ENCODE measurements at places on chromosomes 2 and 18.

- no peak for DNase-seq
These were observed 258.0 kb downstream of the HDAC4 start for GRCh38 chr2:239142806-239143205.

GRCh38 chr2:237322564-237322963 is 91.4 kb downstream of the COL6A3 start:
- no peak for DNase-seq

GRCh38 chr2:1153920-1154319 is 203.3 kb downstream of the SNTG2 start:
- no peak for DNase-seq

- peak; percentile 3 for DNase-seq
These were observed 69.7 kb upstream of the KCNE4 start for GRCh38 chr2:222982010-222982908.

- no peak for DNase-seq
These were observed 73.9 kb upstream of the SIX2 start for GRCh38 chr2:45083175-45083574.

DNA sequence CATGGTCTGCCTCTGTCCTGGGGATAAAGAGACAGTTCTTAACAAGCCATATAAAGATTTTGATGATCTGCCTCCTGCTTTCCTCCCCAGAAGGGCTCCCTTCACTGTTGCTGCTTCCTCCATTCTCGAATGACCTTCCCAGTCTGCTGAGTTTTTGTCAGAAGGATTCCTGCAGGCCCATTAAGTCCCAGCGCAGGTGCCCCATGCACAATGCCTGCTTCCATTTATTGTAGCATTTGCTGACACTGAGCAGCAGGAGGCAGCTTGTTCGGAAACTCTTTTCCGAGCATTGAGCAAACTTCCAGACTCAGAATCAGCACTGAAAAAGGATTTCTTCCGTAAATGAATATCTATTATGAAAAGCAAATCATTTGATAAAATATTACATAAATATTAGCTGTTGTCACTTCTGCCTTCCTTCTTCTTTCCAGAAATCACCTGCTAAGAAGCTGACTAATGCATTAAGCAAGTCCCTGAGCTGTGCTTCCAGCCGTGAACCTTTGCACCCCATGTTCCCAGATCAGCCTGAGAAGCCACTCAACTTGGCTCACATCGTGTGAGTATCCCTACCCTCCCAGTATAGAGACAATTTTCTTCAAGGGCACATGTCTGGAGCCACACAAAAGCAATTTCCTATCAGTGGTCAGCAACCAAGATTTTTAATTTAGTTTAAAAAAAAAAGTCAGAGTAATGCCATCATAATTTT is 110.4 kb downstream of the DTNA start:
- no peak for DNase-seq

GRCh38 chr2:183164650-183165015 is 40.4 kb downstream of the NUP35 start:
- no peak for DNase-seq

DNA sequence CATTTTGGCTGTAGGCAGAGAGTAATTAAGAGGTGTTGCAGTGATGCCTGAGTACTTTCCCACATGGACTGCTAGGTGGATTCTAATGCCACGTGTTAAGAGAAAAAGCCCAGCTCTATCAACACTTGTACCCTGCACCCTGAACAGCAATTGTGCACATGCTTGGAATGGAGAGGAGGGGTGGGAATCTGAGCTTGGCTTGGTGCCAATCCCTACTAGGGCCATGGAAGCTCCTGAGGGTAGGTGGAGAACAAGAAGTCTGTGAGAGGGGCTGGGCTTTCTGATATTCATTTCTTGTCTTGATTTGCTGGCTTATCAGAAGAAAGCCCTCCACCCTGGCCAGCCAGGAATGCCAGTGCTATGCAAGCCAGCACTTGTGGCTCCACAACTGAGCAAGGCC is 292.2 kb downstream of the KCNS3 start:
- no peak for DNase-seq

GRCh38 chr2:24514820-24515219 is 23.8 kb downstream of the NCOA1 start:
- DNase-seq = no peak

GRCh38 chr2:1051075-1051474 is 100.4 kb downstream of the SNTG2 start:
- no peak for DNase-seq

- DNase-seq = no peak
These were observed 90.0 kb upstream of the TAF1B start for GRCh38 chr2:9753276-9753600.

- DNase-seq = no peak
These were observed 27.2 kb downstream of the SIGLEC15 start for GRCh38 chr18:45852631-45853030.

DNA sequence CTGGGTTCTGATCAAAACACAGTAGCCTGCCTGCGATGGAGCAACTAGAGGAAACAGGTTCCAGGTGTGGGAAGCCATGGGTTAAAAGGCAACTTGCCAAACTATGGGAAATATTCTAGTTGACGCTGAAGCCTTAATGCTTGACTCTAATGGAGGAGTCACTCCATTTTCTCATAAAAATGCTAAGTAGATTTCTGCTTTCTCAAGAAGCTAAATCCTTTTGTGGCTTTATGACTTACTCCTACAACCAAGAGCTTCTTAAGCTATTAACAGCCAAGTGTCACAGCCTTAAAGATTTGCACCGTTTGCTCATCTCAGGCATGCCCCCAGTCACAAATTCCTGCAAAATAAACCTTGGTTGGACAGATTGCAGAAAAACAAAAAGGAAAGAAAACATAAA is 25.2 kb downstream of the ANKRD44 start:
- no peak for DNase-seq

DNA sequence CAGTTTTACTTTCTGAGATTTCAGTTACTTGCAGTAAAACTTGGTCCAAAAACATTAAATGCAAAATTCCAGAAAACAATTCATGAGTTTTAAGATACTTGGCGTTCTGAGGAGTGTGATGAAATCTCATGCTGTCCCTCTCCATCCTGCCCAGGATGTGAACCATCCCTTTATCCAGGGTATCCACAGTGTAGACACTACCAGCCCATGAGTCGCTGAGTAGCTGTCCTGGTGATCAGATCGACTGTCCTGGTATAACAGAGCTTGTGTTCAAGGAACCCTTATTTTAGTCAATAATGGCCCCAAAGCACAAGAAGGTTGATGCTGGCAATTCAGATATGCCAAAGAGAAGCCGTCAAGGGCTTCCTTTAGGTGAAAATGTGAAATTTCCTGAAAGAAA is 3.2 kb downstream of the SP100 start:
- DNase-seq = no peak

- no peak for DNase-seq
These were observed 15.1 kb downstream of the ACTG2 start for GRCh38 chr2:73907840-73908452.

GRCh38 chr2:49403637-49404036 is 249.3 kb upstream of the FSHR start:
- no peak for DNase-seq

GRCh38 chr2:119478188-119478977 is 45.9 kb downstream of the SCTR start:
- DNase-seq = no peak

DNA sequence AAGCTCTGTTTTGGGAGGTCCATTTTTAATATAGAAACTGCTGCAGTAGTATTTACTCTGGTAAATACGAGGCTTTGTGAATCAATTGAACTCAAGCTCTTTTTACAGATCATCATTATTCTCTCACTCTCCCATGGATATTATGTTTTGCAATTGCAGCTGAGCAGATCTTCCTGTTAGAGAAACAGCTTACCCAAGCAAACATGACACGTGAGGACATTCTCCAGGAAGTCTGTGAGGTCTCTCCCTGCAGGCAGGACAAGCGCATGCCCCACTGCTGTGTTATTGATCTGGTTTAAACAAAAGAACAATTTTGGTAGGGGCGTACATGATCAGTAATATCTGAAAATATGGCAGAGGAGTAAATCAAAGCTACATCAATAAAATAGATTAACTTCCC is 72.1 kb downstream of the COL6A3 start:
- no peak for DNase-seq

DNA sequence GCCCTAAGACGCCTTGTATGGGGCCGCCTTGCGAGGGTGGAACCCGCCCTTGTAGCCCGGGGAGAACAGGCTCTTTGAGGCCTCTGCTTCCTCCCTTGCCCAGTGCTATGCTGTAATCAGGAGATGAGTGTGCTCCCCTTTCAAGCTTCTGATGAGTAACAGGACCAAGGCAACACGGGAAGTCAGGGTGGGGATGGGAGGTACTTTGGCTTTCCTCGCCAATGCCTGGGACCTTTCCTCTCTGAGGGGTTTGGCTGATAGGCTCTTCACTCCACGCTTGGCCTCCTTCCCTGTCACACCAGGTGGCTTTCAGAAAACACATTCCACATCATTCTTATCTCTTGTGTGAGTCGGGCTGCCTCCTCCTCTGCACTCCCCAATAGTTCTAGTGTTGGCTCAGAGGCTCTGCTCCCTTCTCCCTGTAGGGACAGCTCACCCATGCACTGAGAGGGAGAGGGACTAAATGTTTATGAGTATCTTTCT is 223.7 kb upstream of the TRIB2 start:
- DNase-seq = no peak

DNA sequence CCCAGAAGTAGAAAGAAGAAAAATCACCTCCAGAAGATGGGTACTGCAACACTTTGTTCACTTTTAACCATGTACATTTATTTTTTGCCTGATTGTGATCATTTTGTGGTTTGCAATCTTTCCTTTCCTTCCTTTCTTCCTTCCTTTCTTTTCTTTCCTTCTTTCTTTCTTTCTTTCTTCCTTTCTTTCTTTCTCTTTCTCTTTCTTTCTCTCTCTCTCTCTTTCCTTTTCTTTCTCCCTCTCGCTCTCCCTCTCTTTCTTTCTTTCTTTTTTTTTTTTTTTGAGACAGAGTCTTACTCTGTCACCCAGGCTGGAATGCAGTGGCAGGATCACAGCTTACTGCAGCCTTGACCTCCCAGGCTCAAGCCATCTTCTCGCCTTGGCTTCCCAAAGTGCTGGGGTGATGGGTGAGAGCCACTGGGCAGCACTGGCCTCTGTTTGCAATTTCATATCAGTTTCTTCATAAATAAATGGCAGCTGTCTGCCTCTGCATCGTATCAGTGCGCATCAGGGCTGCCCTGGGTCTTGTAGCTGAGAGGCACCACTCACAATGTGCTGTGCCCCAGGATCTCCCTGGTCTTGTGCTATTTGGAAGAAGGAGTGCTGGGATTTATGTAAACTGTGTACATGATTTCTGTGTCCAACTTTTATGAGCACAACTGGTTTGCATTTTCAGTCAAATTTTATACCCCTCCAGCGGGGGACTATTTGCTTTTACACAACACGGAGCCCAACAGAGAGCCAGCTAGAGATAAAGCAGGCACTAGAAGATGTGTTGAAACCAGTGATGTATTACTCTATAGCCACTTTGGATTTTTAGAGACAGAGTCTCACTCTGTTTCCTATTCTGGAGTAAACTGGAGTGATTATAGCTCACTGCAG is 6.9 kb upstream of the LIMS2 start:
- DNase-seq = no peak

GRCh38 chr2:230665263-230665691 is 47.4 kb upstream of the CAB39 start:
- DNase-seq = no peak

GRCh38 chr2:210000464-210001324 is 1.7 kb upstream of the RPE start:
- DNase-seq = no peak

GRCh38 chr2:226601881-226602662 is 197.5 kb downstream of the IRS1 start:
- DNase-seq = no peak

DNA sequence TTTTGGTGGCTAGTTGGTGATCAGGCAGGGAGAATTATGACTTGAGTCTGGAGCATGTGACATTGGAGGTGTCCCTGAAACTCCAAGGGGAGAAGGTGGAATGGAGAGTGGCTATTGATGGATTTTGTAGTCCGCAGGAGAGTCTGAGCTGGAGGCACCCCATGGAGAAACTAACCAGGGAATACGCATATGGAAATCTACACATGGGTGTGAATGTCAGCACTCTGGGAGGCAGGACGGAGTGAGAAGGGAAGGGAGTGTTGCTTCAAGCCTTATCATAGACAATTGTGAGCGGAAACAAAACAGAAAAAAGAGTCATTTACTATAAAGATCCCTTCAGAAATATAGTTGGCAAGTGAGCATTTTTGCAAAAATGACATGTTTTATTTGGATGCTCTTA is 667 bp upstream of the SCYGR4 start:
- DNase-seq = no peak

DNA sequence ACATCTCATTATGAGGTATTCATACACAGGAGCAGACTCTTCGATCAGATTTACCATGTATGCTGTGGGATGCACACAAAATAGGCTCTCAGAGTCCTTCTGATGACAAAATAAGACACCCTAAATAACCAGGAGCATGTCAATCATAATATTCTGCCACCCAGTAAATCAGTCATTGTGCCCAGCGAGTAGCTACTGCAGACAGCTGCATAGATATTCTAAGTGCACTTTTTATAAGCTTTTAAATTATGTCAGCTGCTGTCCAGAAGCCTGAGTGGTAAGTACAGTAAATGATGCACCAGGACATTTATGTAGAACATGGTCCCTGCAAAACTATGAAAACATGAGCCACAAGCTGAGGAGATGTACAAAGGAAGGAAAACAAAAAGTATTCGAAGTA is 102.9 kb downstream of the CCDC141 start:
- DNase-seq = no peak

DNA sequence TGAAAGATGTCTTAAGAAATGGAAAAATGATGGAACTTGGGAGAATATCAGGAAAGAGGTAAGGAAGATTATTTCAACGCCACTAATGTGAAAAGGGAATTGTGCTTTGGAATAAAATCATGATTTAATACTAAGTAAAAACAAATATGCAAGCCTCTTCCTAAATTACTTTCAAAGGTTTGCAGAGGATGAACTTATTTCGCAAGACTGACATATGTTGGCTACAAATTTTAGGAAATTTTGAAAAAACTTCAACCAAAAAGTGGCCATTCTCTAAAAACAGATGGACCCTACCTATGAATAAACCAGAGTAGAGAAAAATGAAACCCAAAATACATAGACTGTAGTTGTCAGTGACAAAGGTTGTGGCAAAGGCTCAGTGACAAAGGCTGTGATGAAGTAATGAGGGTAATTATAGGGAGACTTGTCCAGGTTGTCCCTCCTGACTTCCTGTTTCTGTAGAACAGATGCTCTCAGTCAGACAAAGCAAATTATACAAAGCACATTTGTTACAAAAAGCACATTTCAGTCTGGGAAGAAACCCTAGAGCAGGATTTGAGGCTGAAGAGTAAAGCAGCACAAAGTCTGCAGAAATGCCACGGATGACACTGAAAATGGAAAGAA is 39.5 kb downstream of the SFT2D3 start:
- DNase-seq = no peak

- DNase-seq = no peak
These were observed 66.7 kb upstream of the DNAJC10 start for GRCh38 chr2:182649316-182649715.

DNA sequence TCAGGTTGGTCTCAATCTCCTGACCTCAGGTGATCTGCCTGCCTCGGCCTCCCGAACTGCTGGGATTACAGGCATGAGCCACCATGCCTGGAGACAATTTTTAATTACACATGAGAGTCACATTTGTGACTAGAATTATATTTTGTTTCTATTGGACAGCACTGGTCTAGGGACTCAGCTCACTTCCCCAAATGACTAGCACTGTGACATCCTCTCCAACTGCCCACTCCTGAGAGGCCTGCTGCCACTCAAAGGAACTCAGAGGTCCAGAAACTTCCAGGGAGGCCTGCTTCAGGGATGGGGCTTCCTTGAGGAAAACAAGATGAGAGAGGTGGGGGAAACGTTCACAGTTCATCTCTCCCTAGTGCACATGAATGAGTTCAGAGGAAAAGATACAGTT is 29.5 kb downstream of the TMEM163 start:
- no peak for DNase-seq

GRCh38 chr18:70151614-70152013 is 53.9 kb downstream of the RTTN start:
- peak; percentile 18 for DNase-seq

Measured in KG1 (cell line).